ENCODE measurements at places on chromosomes 13 and 19. TPM values are rescaled to one million over a fixed set of nuclear protein-coding genes. Genes with fewer than 3 reads are reported as not detected.

MUC16 gene
- total RNA-seq = 0.07 TPM

RASIP1 gene
- 5.2 TPM for total RNA-seq

KLK2 gene
- 0.46 TPM for total RNA-seq

ETV2 gene
- total RNA-seq = 1.7 TPM

PSG2 gene
- not detected for total RNA-seq

GEMIN7 gene
- total RNA-seq = 60.3 TPM

COX6B2 gene
- total RNA-seq = 8.0 TPM

ZIC5 gene
- total RNA-seq = 51.6 TPM

KLF16 gene
- total RNA-seq = 54.4 TPM

ERCC5 gene
- 20.3 TPM for total RNA-seq

ZNF99 gene
- 0.05 TPM for total RNA-seq

HSD17B14 gene
- 11.4 TPM for total RNA-seq

NALCN gene
- total RNA-seq = 0.34 TPM

IFNL1 gene
- total RNA-seq = not detected

PLK5 gene
- total RNA-seq = 0.60 TPM

PLIN4 gene
- total RNA-seq = 0.35 TPM

ZNF208 gene
- not detected for total RNA-seq

ZFP28 gene
- 2.8 TPM for total RNA-seq

LHFPL6 gene
- total RNA-seq = 1.4 TPM

GPR12 gene
- total RNA-seq = 0.09 TPM

MYCBP2 gene
- 41.5 TPM for total RNA-seq

LRP3 gene
- total RNA-seq = 47.0 TPM

ZNF547 gene
- 2.3 TPM for total RNA-seq

CNFN gene
- total RNA-seq = 9.6 TPM

ZNF805 gene
- 17.9 TPM for total RNA-seq

ZNF211 gene
- total RNA-seq = 14.3 TPM

SHC2 gene
- total RNA-seq = 9.0 TPM

CYP4F8 gene
- total RNA-seq = not detected

TYROBP gene
- 0.46 TPM for total RNA-seq

SLC6A16 gene
- 2.1 TPM for total RNA-seq

OR7A5 gene
- total RNA-seq = not detected

FBXL3 gene
- total RNA-seq = 9.9 TPM

ZNF557 gene
- total RNA-seq = 6.7 TPM

LGALS14 gene
- not detected for total RNA-seq

VSTM1 gene
- total RNA-seq = not detected

ZNF878 gene
- total RNA-seq = 10.1 TPM

ZNF229 gene
- total RNA-seq = 1.8 TPM

LCP1 gene
- 3.7 TPM for total RNA-seq

NOVA2 gene
- 15.6 TPM for total RNA-seq

LDLR gene
- 98.9 TPM for total RNA-seq

HIPK4 gene
- total RNA-seq = 0.31 TPM

MCEMP1 gene
- total RNA-seq = not detected

CRLF1 gene
- total RNA-seq = 55.8 TPM

ZNF724 gene
- total RNA-seq = 59.0 TPM

ZSCAN4 gene
- 0.09 TPM for total RNA-seq

SBNO2 gene
- 40.7 TPM for total RNA-seq

SPIB gene
- total RNA-seq = 4.7 TPM

WDR87 gene
- total RNA-seq = not detected

Measured in WTC11 (cell line).